ENCODE measurements at places on chromosomes 16 and 17.

- peak; percentile 37 for DNase-seq
These were observed 156.4 kb downstream of the CMIP start for GRCh38 chr16:81601008-81601428.

GRCh38 chr17:77696151-77696720, 262.3 kb upstream of the TNRC6C start:
- no peak for DNase-seq

DNA sequence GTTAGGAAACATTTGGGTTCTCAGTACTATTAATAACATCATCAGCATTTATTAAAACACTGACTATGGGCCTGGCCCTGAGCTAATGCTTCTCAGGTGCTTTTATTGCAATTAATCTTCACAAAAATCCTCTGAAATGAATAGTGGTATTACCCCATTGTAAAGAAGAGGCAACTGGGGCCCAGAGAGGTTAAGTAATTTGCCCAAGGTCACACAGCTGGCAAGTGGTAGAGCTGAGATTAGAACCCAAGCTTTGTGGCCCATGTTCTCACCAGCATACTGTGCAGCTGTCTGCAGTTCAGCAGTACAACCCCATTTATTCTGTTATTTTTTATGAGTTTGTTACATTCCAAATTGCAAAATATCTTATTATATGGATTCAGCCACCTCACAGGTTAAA, 82.3 kb downstream of the TBC1D16 start:
- no peak for DNase-seq

DNA sequence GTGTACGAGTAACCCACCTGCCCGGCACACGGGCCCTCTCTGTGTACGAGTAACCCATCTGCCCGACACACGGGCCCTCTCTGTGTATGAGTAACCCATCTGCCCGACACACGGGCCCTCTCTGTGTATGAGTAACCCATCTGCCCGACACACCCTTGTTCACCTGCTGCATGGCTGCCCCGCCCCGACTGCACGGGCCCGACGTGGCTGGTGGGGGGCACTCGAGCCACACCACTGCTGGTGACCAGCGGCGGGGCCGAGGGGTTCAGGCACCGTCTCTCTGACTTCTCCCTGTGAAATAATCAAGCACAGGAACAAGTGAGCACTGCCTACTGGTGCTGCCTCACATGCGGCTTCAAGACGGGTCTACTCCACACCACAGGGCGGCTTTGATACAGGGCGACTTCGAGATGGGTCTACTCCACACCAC, 22.1 kb downstream of the MAP1LC3B start:
- DNase-seq = no peak

Measured in RPMI7951 (cell line).